ENCODE measurements at places on chromosomes 6 and 20.

DNA sequence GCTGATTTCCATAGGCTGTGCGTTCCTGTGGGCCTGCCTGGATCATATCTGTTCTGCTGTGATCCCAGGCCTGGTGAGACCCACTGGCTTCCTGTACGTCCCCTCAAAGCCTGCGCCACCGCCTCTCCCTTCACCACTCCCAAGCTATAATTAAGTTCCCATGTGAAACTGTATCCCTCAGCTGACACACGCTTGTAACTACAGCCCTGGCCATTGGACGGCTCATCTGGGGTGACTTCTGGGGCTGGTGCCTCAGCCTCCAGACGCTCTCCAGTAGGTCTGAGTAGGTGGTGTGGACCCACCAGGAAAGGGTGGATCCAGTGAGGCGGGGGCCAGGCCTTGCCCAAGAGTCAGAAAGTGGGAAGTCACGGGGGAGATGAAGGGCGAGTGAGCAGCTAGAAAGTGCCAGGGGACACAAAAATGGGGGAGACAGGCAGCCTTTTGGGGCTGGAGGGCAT is 21.0 kb downstream of the PPARD start:
- peak; percentile 38 for DNase-seq

DNA sequence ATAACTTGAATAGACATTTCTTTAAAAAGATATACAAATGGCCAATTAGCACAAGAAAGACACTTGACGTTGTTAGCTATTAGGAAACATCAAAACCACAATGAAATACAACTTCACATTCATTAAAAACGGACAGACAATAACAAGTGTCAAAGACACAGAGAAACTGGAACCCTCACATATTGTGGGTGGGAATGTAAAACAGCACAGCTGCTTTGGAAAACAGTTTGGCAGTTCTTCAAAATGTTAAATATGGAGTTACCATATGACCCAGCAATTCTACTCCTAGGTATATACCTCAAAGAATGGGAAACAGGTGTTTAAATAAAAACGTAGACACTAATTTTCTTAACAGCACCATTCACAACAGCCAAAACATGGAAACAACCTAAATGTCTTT is 100.5 kb upstream of the SLC22A23 start:
- DNase-seq: no peak

- no peak for DNase-seq
Observed at GRCh38 chr20:60144974-60145527, 186.8 kb downstream of the CDH26 start.

DNA sequence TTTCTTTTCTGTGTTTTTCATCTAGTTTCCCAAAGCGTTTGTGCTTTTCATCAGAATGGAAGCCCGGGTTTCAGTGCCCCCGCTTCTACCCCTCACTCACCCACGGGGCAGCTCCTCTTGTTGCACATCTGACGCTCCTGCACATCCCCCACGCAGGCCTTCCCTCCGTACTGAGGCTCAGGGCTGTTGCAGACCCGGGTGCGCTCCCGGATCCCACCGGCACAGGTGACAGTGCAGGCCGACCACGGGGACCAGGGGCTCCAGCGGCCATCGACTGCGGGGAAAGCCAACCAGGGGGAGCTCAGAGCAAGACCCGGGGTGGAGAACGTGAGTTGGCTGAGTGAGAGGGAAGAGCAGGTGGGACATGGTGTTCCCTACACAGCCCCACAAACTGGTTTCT is 19.0 kb downstream of the THBS2 start:
- no peak for DNase-seq

DNA sequence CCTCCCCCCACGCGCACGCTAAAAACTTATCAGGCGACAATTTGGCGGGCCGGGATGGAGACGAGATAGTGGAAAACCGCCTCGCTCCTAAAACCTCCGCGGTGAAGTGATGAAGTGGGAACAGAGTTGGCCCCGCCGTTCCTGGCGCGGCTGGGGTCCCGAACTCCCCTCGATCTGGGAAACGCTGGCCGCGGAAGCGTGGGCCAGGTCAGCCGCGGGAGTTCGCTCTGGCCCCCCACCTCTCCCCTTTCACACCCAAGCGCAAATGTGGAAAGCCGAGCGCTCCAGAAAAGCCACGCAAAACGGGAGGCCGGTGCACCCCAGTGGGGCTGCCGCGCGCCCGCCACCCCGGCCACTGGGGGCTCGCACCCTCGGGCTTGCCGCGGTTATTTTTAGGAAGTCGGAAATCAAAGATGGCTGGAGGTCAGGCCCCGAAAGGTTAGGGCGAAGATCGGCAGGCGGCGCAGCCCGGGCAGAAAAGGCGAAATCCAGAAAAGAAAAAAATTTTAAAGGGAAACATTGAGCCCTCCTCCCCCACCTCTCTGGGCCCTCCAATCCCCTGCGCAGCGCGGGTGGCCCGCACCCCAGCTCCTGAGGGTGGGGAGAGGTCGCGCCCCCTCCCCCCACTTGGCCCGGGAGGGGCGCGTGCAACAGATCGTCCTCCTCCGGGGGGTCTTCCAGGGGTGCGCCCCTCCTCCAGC is 1.0 kb downstream of the SALL4 start:
- peak; percentile 47 for DNase-seq

GRCh38 chr6:43254138-43254817 is 11.0 kb downstream of the TTBK1 start:
- no peak for DNase-seq

GRCh38 chr6:150212778-150213177 is 69.9 kb downstream of the PPP1R14C start:
- DNase-seq: no peak

- DNase-seq: no peak
Observed at GRCh38 chr6:99187429-99187828, 162.0 kb downstream of the FAXC start.

- no peak for DNase-seq
Observed at GRCh38 chr6:4973982-4974745, 29.7 kb downstream of the RPP40 start.

DNA sequence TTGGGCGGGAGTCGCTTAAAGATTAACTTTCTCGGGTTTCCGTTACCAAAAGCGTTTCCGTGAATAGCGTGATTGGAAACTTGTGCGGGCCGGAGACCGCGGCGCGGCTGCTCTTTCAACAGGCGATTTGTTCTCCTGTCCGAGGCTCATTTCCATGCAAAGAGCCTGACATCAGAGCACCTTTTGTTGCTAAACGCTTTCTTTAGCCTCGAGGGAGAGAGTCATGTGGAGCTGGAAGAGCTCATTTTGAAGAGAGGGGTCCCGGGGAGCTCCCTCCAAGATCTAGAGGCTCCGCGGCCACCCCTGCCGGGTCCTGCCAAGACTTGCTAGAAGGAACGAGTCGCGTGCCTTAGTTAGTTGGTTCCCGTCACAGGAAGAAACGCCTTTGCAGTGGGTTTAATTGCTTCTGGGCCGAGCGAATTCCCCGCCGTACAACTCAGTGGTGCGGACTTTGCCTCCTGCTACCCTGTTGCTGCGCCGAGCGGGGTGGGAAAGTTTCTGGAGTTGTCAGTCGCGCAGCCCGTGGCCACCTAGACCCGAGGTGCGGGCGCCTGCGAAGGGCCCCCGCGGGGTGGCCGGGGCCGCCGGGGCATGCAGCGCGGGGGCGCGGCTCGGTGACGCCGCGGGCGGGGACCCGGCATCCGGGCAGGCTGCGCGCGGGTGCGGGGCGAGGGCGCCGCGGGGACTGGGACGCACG is at the start of gene SASH1:
TSS of gene SASH1 (plus strand) at position 489 of the 697 bp plus-strand sequence. CDS start 230 bp downstream, outside the sequence.
- DNase-seq: peak; percentile 69

DNA sequence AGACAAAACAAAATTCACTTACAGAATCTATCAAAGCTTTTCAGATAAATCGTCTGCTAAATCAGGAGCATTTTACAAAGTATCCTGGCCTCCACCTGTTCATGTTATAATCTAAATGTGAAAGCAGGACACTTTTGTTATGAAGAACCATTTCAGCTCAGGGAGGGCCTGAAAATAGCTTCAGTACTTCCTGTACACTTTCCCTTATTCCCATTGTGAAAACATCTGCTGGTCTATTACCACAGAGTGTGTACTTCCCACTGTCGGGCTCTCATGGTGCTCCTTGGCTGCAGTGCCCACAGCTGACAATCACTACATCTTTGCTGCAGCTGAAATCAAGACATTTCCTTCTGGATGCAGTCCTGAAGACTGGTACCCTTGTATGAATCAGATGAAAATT is 128.1 kb downstream of the OPRM1 start:
- no peak for DNase-seq
